COR-L47 (cell line): ENCODE measurements at places on chromosomes 6 and 20.
A peak's percentile ranks its signal among the peaks of the same experiment; 100 is the strongest.

DNA sequence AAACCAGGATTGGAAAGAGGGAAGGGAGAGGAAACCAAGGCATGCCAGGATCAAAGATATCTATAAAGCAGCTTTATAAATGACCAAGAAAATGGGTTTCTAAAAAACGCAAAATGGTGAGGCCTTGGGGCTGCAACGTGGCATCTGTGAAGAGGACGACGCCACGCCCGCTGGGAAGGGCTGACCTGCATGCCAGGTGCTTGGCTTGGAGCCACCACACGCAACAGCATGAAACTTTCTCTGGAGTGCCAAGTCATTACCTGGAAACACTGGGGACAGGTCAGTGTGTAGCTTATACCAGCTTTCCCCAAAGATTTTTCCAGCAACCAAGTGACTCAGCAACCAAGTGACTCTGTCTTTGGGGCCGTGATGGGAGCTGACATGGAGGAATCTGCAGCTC, 82.5 kb downstream of the POPDC3 start:
- peak; percentile 46 for DNase-seq

DNA sequence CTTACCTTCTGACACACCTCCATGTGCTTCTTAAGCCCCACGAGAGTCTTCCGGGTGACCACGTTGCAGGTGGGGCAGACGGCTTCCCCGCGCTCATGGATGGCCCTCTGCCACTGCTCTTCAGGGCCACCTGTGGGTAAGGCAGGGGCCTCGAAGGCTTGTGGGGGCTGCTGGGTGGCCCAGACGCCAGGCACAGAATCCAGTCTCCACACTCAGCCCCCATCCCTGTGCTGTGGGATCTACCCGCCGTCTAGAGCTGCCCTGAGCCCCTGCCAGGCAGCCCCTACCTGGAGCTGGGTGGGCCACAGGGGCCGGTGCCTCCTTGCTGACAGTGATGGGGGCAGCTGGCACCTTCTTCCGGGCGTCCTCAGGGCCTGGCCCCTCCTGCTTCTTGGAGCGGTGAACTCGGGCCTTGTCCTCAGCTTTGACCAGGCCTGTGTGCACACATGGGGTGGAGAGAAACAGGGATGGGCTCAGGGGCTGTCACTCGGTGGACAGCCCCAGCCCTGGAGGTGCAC, 5.9 kb downstream of the ZNF512B start:
- DNase-seq = no peak

GRCh38 chr20:37235065-37235464, 26.5 kb downstream of the GHRH start:
- no peak for DNase-seq

- no peak for DNase-seq
These were observed 29.6 kb downstream of the DSE start for GRCh38 chr6:116400328-116400727.

DNA sequence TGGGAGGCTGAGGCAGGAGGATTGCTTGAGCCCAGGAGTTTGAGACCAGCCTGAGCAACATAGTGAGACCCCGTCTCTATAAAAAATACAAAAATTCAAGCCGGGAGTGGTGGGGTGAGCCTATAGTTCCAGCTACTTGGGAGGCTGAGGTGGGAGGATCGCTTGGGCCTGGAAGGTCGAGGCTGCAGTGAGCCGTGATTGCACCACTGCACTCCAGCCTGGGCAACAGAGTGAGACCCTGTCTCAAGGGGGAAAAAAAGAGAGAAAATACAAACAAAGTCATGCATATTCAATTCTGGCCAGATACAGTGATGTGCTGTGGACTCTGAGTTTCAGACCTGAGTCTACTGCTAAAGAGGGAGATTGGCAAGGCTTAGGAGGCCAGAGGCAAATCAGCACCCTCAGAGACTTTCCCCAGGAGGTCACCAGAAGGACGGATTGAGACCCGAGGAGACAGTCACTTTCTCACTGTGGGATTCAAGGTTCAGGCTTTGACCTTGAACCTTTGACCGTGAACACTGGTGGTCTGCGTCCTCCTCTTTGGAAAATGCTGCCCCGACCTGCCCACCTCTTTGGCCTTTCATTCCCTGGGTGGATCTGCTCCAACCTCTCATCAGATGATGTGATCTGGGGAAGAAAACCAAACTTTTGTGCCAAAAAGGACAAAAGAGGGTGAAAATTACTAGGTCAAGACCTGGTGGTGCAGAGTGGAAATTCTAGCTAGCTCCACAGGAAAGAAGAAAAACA, 31.2 kb downstream of the TGM2 start:
- DNase-seq = no peak

- DNase-seq = no peak
These were observed 11.2 kb downstream of the CNBD2 start for GRCh38 chr20:35979544-35979943.

DNA sequence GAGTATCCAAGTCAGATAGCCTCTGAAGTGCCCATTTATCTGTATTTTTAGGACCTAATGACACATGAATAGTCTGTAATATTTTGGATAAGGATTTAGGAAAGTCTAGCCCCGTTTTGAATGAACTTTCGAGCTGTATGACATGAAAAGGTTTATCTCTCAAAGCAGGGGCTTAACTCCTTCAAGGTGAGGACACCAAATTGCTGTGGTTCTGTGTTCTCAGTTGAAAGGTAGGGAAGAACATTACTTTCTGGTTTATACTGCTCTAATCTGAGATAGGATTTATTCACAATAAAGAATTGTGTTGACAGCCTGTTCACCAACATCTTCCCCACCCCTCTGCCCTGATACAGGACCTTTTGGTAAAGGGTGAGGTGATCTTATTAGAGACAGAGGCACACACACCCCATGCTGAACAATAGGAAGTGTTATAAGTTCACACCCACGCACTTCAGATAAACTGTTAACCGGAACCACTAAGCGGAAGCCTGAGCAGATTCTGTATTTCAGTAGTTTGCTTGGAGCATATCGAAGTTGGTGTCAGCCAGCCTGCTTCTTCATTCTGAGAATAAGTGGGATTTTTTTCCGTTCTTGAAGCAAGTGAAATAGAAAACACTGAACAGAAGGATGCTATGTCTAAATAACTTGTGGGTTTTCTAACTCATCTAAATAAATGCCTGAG, 223.3 kb downstream of the TMEM242 start:
- DNase-seq = no peak

- DNase-seq = no peak
These were observed 154.7 kb downstream of the PHF3 start for GRCh38 chr6:63790334-63790733.

GRCh38 chr6:46677314-46677654, 10.4 kb upstream of the TDRD6 start:
- DNase-seq = no peak

DNA sequence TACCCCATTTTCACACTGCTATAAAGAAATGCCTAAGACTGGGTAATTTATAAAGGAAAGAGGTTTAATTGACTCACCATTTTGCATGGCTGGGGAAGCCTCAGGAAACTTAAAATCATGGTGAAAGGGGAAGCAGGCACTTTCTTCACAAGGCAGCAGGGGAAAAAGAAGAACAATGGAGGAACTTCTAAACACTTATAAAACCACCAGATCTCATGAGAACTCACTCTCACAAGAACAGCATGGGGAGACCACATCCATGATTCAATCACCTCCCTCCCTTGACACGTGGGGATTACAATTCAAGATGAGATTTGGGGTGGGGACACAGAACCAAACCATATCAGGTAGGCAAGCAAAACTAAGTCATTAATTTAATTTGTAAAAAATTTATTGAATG, 343.2 kb downstream of the FRK start:
- DNase-seq = no peak

DNA sequence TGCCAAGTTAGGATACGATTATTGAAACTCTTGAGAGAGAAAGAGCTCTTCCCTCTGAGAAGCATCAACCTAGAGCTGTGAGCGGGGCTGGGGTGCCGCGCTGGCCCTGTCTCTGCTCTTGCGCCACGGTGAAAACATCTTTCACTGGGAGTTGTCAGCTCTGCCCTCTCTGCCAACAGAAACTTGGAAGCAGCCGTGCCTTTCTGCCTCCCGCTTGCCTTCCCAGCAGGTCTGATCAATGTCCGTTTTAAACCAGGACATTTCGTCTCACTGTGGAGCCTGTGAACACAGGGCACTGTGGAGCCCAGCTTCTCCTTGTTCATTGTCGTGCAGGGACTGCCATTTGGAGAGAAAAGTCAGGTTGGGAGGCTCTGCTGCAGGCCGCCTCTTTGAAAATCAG, 249.2 kb upstream of the PMEPA1 start:
- no peak for DNase-seq

- DNase-seq = no peak
These were observed 155.2 kb downstream of the PACRG start for GRCh38 chr6:162882801-162883481.

GRCh38 chr20:47348539-47349142, 7.9 kb downstream of the ZMYND8 start:
- no peak for DNase-seq

DNA sequence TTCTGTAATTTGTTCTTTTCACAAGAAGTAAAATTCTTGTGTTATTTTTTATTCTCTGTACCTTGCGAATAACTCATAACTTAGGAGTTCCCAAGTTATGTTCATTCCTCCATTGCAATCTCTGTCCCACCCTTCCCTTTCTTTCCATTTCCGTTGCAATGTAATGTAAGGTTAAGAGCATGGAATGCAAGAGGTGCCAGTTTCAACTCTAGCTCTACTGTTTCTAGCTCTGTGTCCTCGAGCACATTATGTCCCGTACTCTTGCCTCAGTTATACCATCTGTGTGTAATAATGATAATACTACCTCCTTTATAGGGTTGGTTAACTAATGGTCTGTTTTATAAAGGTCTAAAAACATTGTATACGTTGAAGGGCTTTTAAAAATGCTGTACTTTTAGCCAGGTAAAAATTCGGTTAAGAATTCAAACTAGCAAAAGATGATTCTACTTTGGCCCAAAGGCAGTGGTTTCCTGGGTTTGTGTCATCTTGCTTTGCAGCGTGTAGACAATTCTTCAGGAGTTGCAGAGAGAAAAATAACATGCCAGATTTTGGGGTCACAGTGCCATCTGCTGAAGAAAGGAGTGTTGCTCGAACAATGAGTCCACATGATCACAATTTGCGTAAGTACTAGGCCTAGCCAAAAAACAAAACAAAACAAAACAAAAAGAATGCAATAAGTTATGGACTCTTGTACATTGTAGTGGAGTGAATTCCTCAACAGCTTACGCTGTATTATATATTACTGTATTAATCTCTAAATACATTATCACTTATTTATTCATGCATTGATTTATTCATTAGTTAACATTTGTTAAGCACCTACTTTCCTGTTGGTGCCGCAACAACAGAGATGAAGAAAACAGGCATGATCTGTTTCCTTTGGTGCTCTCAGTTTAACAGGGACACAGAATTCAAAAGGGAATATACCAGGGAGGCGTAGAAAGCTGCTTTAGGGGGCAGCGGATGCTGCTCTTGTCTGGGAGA, 10.0 kb upstream of the PFDN4 start:
- DNase-seq = no peak

DNA sequence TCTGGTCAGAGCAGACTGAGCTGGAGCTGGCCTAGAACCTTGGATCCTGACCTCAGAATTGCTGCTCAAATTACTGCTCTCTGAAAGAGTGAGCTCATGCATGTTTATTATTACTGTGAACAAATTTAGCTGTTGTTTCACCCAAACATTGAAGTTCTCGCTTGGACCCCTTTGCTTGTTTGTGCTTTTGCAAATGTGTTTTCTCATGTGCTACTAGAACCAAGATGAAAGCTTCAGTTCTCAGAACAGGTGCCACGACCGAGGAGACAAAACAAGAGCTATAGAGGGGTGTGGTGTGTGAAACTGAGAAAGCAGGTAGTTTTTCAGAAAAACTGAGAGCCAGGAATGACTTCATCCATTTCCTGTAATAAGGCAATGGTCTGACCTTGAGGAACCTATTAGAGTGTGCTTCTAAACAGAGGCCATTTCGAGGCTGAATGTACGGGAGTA, 50.0 kb upstream of the ESR1 start:
- DNase-seq = no peak

DNA sequence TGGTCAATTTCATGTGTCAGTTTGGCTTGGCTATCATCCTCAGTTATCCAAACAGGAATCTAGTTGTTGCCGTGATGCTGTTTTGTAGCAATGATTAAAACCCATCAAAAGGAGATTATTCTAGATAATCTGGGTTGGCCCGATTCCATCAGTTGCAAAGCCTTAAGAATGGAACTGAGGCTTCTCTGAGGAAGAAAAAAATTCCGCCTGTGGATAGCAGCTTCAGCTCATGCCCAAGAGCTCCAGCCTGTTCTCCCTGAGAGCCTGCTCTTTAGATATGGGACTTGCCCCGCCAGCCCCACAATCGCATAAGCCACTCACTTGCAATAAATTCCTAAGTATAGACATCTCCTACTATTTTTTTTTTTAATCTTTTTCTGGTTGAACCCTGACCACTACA, 61.5 kb downstream of the SEL1L2 start:
- DNase-seq = no peak

GRCh38 chr20:50887576-50887975, 43.7 kb downstream of the ADNP start:
- DNase-seq = no peak

DNA sequence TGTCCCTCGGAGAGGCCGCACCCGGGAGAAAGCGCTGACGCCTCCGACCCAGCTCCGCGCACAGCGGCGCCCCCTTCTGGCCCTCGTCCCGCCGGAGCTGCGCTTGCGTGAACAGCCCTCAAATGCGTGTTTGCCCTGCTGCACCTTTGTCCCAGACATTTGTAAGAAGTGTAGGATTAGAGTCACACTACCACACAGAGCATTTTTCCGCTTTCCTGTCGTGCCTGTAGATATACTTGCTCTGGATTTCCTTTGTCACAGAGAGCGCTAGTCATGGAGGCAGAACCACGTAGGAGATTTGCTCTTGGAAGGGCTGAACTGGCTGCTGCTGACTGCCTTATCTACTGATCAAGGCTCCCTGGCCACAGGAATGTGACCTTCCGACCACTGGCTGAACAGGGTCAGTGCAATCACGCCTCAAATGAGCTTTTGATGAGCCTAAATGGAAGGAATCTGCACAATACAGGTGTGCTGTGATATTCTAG, 62.3 kb downstream of the PAX1 start:
- no peak for DNase-seq

DNA sequence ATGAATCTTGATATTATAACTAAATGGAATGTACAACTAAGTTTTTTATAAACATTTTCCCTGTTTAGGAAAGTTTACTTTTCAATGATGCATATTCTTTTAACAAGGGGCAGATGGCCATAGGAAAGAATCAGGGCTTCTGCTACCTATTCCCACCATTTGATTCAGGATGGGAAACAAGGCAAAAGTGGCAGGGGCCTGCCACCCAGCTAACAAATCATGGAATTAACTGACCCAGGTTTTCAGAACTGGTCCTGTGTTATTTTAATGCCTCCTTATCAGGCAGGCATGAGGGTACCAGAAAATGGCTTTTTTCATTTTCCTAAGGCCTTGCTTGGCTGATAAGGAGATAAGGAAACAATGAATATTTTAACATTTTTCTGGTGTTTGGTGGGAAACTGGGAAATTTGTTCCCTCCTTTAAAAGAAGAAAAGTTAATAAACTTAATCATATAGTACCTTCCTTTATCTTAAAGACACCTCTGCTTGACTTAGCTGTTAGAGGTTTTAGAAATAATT, 6.7 kb downstream of the POU3F2 start:
- DNase-seq = no peak

- no peak for DNase-seq
These were observed 27.2 kb upstream of the SYNJ2 start for GRCh38 chr6:157954150-157955117.
